HuH-7 (cell line): ENCODE measurements at places on chromosomes 6 and 20.

GRCh38 chr6:154134471-154135147, 95.6 kb downstream of the OPRM1 start:
- no peak for DNase-seq

- no peak for DNase-seq
Measured at GRCh38 chr6:34872332-34872731, 15.5 kb downstream of the TAF11 start.

DNA sequence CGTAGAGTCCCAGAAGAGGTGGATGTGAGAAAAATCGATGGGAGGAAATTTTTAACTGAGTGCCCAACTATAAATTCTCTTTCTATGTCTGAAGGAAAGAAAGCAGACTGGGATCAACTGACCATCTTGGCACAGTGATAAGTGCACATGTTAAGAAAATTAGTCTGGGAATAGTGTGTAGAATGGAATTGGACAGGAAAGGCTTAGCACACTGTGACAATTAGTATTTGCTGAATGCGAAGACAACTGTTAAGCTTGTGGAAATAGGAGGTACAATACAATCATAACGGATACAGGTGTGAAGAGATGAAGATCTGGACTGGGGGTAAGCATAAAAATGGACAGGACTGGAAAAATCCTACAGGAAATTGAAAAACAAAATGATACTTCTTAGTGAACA, 114.3 kb downstream of the FAM50B start:
- no peak for DNase-seq

- DNase-seq: no peak
Measured at GRCh38 chr6:152402791-152403190, 234.4 kb downstream of the SYNE1 start.

- no peak for DNase-seq
Measured at GRCh38 chr6:13418844-13419243, 68.6 kb downstream of the GFOD1 start.

GRCh38 chr6:17492350-17492749, 99.0 kb downstream of the CAP2 start:
- DNase-seq: no peak

- DNase-seq: no peak
Measured at GRCh38 chr6:2157441-2158127, 87.8 kb downstream of the GMDS start.

DNA sequence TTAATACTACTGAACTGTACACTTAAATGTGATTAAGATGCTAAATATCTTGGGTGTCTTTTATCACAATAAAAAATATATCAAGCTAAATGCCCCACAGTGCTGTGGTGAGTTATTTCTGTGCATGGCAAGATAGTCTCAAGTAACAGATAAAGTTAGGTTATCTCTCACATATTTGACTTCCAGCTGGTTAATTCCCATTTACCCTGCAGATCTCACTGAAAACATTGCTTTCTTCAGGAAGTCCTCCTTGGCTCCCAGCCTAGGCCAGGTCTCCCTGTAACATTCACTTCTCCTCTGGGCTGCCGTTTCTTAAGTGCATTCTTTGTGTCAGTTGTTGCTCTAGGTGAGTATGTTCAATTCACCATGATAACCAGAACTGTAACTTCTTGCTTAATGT, 59.1 kb downstream of the SLC22A1 start:
- DNase-seq: no peak

DNA sequence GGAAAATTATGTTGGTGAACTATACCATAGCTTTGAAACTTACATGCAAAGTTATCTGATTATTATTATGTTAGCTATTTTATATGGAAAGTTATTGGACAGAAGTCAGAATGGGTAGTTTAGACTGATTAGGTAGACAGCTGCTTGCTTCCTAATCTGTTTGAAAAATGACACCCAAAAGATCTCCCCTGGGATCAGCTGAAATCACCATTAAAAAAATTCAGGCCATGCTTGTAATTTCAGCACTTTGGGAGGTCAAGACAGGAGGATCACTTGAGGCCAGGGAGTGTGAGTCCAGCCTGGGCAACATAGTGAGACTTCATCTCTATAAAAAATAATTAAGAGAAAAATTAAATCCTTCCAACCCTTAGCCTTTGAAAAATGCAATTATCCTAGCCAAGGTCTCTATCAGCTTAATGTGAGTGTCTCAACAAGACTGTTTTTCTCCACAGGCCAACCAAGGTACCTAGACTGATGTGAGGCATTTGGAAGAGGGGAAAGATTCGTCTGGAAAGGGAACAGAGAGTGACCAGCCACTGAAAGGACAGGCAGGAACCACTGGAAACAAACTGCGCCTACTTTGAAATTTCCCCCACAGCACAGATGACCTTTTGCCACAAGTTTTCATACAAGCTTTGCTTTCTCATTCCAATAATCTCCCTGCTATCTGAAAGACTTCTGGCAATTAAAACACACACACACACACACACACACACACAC, 232.3 kb downstream of the GMPR start:
- DNase-seq: no peak

DNA sequence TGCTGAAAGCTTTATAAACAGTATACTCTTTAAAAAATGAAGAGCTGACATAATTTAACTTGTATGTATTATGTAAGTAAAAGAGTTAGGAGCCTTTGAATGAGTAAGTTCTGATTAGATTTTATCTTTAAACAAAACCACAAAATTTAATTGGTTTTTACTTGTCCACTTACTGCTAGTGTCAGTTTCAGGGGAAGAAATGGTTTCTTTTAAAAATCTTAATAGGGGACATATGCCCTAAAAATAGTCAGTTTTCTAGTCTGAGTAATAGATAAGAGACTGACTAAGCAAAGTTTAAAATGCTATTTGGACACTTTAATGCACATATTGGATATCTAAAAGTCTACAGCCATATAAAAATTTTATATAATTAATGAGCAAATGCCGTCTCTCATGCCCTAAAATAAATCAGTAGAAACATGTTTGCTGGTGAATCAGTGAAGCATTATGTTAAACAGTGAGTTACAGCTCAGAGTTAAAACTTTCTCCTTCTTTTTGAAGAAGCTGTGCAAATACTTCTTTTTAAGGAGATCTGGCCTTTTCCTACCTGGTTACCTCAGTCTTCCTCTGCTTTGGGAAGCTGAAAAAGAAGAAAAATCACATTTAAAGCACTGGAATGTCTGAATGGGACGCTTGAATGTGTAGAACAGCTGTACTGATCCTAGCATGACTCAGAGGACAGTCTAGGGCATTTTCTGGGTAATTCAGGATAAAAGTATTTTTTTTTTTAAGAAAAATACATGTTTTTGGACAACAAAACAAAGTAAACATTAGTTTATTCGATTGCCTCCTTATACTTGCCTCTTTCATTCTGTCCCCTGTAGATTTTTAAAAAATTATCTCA, 55.3 kb downstream of the CDH26 start:
- no peak for DNase-seq

DNA sequence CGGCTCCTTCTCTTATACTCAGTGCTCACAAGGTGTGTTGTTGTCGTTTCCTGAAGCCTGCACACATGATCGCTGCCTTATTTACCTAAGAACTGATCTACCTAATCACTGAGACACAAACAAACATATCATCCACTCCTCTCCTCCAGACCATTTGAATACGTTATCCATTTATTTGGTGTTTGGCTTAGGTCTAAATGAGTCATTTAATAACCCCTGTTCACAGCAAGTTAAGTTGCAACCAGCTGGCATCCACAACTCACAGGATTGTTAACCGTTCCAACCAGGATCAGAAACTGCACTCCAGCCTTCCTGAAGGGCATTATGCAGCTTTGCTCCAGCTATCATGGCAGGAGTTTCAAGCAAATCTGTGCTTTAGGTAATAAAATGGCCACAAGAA, 511.1 kb upstream of the MAP3K7 start:
- no peak for DNase-seq

DNA sequence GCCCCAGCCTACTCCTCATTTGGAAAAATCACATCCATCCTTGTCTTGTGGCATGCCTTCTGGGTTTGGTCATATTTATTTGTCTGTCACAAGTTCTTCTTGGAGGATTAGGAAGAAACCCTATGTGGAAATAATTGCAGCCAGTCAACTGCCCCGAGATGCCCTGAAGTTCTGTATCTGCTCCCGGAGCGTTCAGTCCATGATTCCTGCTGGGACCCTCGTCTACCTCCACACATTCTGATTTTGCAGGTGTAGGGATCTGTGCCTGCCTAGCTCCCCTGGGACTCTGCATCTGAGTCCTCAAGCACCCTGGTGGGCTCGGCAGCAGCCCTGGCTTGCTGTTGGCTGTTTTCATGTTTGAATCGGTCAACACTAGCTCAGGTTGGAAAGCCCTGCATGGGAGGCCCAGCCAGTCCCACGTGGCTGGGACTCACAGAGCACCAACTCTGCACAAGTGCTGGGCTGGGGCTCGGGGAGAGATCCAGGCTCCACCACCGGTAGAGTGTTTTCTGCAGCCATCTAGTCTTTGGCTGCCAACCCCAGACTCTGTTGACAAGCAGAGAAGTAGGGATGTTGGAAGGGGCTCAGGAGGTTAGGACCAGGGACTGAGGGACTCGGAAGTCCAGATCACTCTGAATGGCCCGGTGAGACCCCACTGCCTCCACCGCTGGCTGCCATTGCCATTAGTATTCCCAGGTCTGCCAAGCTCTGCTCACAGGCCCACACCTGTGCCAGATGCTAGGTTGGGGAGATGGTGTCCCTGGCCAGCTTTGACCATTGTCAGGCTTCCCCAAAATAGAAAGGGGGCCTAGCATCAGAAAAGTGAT, 183.5 kb upstream of the CST7 start:
- no peak for DNase-seq

DNA sequence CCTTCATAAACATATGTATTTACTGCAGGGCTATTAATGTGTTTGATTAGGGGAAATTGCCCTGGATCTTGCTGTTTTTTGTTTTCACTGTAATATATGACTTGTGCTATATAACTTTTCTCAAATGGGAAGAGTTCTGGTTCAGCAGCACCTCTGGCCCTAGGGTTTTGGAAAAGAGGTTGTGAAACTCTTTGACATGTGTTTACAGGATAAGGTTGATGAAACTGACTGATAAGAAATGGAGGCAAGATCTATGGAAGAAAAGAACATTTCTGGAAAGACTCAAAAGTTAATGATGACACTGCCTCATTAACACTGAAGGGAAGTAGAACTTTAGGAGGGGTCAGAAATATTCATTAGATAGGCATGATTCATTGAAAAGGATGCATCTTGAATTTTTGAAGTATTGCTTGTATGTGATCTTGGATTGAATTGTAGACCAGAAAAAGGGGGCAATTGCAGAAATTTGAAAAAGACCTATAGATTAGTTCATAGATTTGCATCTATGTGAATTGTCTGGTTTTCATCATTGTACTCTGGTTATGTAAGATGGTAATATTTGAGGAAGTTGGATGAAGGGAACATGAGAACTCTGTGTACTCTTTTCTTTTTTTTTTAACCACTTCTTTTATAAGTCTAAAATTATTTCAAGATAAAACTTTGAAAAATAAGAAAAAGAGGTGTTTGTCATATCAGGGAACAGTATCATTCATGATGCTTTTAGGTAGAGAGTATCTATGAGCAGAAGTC, 54.0 kb downstream of the UTRN start:
- no peak for DNase-seq

DNA sequence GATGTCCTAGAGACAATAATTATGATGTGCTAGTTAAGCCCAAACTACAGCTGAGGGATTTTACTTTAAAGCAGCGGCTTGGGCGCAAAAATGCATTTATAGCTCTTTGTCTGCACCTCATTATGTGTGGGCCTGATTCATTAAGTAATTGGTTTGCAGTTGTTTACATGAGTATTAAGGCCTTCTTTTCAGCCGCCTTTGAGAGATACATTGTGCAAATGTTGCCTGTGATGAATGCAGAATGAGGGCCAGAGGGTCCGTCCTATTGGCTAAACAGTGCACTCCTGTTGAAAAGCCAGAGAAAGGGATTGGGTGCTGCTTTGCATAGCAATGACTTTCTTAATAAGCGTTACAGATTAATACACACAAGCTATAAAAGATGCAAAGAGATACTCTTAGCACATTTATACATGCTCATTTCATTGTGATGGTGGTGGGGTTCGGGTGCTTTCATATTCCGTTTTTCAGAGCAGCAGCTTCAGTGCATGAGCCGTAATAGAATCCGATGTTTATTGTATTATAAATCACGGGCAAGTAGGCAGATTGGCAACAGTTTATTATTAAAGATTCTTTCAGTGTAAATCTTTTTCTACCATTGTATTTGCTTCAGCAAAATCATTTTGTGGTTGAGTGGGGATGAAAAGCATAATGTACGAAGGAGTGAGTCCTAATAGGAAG, 68.2 kb upstream of the XRN2 start:
- no peak for DNase-seq

- DNase-seq: no peak
Measured at GRCh38 chr6:118335325-118335816, 212.7 kb upstream of the PLN start.

DNA sequence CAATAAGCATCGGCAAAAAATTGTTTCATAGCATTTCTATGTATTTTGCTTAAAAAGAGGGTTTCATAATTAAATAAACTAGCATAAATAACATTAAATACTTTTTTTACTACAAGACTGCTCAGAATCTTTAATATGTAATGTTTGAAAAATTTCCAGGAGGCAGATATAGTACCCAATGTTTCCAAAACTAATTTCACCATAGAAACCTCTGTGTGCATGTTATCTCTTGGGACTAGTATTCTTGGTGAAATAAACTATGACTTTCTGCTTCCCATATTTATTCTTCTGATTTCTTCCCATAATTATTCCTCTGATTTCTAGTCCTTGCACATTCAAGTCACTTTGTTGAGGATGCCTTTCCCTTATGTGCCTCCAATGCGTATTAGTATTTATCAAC, 94.5 kb downstream of the PTPRK start:
- DNase-seq: no peak

GRCh38 chr20:43911066-43911465, 3.6 kb upstream of the TOX2 start:
- no peak for DNase-seq

DNA sequence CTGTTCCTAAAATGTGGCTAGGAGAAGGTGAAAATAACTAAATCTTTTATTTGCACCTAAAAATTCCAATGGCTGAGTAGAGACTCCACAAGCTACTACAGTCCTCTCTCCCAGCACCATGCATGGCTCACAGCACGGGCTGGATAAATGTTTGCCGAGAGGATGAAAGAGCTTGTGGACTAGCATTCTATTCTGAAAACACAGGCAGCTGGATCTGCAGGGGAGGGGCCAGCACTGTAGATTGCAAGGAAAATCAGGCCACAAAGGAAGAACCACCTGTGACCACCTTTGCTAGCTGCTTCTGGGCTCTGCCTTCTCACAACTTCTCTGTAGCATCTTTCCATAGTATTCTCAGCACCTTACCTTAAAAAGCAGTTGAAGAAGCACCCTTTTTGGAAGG, 46.6 kb downstream of the CLIC5 start:
- no peak for DNase-seq

DNA sequence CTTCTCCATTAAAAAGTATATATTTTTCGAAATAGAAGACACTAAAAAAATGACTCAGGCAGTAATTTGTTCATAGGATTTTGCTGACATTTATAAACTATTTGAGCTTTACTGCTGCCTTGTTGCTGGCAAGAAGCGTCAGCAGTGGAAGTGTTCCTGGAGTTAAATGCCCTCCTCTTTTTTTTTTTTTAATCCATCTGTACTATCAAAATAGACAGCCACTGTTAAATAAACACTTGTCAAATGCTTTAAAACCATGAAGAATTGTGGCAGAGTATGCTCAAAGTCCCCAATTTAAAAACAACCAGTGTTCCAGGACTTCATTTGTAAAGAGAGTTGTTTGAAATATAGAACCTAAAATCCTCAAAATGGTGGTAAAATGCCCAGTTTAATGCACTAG, 253.8 kb downstream of the NKAIN2 start:
- no peak for DNase-seq

- DNase-seq: no peak
Measured at GRCh38 chr20:37914672-37915433, 11.9 kb downstream of the VSTM2L start.
